GM06990 (cell line): ENCODE measurements at places on chromosomes 2 and 18.

- no peak for DNase-seq
Measured at GRCh38 chr2:17476064-17476463, 42.2 kb downstream of the RAD51AP2 start.

DNA sequence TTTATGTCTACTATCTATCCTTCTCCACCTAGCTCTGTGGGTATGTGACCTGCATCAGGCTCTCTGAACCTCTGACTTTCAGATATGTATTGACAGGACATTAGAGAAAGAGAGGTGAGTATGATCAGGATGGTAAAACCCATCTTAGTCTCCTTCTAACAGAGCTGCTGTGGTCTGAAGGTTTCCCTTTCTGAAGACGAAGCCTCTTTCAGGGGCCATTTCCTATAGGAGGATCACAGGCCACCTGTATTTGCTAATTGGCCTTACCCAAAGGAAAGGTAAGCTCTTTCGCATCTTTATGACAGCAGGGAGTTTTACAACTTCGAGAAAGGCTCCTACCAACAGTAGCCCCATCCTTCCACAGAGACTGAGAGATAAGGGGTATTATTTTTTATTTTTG lies 442.9 kb downstream of the KCNJ3 start:
- DNase-seq, result no peak

DNA sequence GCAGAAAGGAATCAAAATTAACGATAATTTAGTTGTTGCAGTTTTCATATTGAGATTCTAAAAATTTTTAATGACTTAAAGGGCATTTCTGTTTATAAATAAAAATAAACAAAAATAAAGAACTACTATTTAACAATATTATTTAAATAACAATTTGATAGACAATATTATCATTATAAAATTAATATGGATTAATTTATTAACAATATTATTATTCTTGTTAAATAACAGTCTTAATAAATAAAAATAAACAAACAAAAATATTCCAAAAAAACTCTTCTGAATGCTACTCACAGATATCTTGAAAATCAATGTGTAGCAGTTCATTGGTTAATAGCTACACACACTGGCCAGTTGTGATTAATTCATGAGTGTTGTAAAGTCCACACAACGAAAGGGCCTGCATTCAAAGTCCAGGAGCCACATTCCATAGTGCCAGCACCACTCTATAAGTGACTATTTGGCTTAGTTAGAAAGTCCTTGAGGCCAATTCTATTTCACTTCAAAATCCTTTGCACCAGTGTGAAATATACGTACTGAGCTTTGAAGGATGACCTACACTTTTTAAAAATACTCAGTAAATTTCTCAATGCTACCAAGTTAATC lies 117.1 kb downstream of the ZNF521 start:
- DNase-seq, result no peak

GRCh38 chr18:31551883-31552282 lies 39.8 kb upstream of the TTR start:
- no peak for DNase-seq

DNA sequence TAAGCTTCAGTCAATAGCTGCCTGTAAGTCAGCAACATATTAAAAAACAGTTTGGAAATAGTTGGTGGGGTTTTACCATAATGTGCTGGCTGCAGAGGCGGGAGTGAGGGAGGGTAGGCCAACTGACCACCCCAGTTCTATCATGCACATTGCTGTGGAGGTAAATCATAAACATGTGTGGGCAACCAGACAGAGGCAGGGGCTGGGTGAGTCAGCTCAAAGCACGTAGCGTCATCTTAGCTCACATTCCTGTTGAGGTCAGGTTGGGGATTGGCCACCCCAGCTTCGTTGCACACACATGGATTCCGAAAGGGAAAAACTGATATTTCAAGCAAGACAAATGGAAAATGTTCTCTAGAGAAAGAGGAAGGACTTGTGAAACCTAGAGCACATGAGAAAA lies 19.5 kb downstream of the GPR45 start:
- no peak for DNase-seq

DNA sequence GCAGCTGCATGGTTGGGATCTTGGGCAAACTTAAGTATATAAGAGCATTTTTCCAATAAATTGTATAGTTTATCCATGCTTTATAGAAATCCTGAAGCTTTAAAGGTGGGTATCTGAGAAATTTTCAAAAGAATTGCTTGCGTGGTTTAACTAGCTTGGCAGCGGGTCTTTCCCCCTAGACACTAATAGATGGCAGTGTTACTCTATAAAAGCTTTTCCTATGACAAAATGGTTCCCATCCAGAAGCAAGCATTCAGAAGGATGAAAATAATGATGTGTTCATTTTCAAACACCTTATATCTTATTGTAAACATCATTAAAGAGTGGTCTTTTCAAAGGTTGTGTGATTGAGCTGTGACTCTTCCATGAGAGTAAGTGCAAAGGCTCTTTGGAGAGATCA lies 45.9 kb downstream of the KDM3A start:
- DNase-seq, result no peak

DNA sequence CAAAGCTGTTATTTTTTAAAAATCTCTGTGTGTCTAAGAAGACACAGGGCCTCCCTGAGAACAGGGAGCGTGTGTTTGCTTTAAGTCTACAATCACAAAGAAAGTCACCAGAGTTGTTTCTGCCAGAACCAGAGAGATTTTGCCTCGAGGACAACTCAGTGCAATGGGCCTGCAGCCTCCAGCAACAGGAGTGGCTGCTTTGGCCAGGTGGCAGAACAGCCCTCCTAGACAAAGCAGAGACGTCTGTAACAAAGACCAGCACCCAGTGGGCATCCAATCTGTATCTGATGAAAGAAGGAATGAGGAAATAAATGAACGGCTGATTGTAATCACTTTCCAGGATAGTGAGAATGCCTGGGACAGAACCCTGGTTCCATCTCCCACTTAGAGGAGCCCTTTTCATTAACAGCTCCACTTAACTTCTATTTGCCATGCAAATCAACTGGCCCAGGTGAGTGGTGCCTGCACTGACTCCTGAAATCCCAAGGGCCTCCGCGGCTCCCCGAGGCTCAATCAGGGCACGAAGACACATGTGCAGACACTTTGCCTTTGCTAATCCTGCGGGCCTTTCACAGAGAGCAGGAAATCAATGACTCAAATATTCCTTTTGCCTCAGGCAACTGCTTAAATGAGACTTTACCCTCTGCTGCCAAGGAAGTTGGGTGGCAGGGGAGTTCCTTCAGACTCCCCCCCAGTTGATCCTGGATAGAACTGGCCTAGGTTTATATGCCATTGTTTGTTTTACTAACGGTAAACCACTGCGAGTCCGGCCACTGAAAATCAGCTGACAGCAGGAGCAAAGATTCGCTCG lies 146.5 kb downstream of the CABLES1 start:
- DNase-seq, result no peak

DNA sequence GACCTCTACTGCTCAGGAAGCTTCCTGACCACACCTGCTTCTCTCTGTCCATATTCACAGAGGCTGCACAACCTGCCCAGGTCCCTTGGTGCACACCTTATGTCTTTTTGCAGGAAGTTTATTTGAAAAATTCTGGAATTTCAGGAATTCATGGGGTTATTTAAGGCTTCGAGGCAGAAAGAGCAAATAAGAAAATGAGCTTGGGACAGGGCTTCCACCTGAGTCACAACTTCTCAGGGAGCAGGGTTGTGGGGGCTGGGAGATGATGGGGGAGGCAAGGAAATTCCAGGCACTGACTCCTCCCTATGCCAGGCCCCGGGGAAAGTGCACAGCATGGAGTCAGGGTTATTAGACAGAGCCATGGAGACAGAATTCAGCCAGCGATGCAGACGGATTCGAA lies 57.7 kb downstream of the INHBB start:
- no peak for DNase-seq

GRCh38 chr2:177597759-177598158 lies 205.2 kb downstream of the AGPS start:
- no peak for DNase-seq

DNA sequence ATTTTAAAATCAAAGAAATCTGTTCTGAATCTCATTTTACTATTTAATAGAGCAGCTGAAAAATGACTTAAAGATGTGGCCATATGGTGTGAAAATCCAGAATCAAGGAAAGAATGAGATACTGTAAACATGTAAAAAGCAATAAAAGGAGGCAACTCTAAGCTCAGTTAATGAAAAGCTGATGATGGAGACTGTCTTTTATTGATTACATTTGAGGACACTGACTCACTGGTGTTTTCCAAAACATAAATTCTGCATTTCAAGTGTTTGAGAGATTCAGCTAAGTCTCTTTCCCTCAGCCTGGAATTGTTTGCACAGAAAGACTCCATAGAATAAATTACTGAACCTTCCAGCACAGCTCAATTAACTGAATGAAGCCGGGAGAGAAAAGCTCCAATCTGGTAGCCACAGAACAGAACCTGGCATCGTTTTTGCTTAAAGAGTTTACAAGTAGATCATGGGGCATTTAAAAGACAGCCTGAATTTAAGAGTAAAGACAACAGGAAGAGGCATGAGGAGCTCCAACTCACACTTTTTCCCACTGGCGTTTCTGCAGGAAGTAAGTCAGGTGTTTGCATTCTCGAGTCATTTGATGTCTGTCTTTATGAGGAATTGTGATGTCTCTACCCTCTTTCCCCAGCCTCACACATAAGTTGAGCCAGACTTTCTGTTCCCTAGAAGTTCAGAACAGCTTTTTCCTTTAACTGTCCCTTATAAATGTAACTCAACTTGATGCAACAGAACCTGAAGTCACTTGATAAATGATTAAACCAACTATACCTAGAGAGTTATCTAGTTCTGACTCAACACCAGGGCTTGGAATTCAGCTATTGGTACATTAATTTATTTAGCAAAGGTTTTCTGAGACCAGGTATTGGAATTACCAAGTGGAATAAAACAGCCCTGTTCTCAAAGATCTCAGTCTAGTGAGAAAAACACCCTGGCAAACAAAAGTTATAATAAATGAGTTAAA lies 53.3 kb downstream of the FTCDNL1 start:
- no peak for DNase-seq

- no peak for DNase-seq
Measured at GRCh38 chr2:153133716-153134115, 344.8 kb downstream of the RPRM start.

DNA sequence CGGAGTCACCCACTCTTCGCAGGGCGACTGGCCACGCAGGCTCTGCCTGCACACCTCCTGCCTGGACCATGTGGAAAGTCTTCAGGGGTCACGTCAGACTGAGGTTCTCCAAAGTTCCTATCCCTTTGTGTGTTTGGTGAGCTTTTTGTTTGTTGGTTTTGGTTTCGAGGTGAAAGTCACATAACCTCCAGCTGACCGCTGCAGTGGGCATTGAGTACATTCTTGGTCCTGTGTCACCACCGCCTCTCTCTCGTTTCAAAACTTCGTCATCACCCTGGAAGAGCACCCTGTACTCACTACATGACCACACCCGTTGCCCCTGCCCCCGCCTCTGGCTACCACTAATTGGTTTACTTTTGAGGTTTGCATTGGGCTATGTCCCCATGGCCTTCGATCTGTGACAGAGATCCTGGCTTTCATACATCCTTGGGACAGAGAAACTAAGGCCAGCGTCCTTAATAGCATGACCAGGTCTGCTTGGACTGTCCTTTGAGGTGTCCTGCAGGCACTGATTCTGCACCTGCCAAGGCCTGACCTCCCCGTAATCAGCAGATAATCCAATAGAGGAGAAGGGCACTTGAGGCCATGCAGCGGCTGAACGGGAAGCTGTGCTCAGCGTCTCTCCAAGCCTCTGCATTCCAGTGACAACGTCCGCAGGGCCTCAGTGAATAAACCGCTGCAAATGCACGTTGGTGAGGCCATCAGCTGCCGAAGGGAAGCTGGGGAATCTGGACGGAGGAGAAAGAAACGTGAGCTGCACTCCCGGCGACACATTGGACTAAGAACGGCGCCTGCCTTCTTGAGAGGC lies 46.8 kb downstream of the SH3BP4 start:
- DNase-seq, result no peak
